ENCODE measurements at places on chromosomes 13 and 19. TPM values are rescaled to one million over a fixed set of nuclear protein-coding genes. Genes with fewer than 3 reads are reported as not detected.

GRCh38 chr19:9934132-9934950 lies 2.0 kb downstream of the OLFM2 start:
- DNase-seq, result no peak

DNA sequence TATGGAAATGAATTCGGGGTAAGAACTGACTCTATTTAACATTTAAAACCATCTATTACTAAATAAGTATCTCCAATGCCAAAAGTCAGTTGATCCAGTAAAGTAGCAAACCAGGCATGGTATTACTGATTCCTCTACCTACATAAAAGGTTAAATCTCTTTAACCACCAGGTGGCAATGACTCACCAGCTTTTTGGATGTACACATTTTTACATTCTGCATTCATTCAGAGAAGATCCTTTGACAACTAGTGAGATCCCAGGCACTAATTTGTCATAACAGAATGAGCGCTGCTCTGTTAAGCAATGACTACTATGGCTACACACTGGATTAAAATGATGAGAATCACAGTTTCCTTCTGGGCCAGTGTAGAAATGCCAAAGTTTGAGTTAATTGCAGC lies 329.8 kb upstream of the GPC6 start:
- no peak for DNase-seq

DNA sequence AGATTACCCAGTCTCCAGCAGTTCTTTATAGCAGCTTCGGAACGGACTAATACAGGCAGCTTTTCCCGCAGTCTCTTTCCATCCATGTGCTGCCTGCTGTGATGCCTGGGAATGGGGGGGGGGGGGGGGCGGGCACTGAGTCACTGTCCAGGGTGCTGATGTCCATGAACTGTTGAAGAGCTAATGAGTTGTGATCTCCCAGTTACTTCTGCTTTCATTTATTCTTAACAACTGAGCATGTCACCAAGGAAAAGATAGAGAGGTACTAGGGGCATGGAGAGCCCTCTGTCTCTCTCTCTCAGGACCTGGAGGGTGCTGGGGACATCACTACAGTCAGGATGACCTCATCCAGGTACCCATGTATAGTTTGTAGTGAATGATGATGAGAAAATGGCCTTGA lies 20.3 kb upstream of the CEACAM1 start:
- DNase-seq, result no peak

DNA sequence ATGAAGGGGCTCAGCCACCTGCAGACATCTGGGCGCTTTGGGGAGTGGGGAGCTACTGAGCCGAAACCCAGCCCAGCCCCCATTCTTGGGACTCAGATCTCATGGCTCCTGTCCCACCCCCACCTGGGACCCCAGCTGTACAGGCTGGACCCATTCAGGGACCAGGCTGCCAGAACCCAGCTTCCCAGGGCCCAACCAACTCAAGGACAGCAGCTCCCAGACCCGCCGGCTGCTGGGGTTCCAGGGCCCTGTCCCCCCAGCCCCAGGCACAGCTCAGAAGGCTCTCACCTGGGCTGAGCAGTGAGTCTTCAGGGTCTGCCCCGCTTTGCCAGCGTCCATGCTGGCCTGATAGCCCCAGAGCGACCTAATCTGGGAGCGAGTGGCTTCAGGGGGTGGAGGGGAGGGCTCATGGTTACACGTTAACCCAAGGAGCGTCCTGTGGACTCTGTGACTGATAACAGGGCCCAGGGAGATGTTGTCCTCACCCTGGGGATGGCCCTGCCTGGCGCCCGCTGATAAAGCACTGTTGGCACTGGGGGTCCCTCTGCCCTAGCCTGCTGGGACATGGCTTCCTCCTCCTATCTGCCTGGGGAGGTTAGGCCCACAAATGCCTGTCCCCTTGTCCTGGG lies at the start of gene TMEM86B:
TSS of gene TMEM86B (minus strand) at position 361 of the 629 bp plus-strand sequence. CDS start at position 339, 22 bp downstream.
- no peak for DNase-seq

- DNase-seq, result no peak
Measured at GRCh38 chr13:98839856-98840769, 87.6 kb upstream of the SLC15A1 start.

GRCh38 chr13:36959456-36960116 lies 39.5 kb upstream of the SMAD9 start:
- DNase-seq, result no peak

DNA sequence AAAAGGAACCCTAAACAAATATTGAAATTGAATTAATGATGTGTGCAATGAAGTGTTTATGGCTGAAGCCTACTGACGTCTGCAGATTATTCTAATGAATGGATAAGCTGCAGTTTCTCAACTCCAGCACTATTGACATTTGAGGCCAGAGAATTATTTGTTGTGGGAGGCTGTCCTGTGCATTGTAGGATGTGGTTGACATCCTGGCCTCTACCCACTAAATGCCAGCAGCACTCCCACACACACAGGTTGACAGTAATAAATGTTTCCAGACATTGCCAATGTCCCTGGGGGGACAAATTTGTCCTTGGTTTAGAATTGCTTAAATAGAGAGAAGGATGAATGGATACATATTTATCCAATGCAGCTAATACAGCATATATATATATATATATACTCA lies 19.2 kb upstream of the MYH14 start:
- DNase-seq, result no peak

DNA sequence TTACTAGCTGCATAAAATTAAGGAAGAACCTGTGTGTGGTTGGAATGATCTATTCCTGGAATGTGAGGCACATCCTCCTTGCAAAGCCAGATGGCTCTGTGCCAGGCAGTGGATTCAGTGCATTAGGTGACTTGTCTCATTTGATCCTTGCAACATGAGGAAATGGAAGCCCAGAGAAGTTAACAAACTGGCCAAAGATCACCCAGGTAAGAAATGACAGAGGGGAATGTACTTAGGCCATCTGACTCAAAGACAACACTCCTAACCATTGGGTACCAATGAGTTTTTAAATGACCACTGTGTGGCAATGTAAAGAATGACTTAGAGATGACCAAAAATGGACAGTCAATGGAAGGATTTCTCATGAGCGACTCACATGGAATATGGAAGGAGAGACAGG lies 114.2 kb upstream of the RXFP2 start:
- DNase-seq, result no peak

DNA sequence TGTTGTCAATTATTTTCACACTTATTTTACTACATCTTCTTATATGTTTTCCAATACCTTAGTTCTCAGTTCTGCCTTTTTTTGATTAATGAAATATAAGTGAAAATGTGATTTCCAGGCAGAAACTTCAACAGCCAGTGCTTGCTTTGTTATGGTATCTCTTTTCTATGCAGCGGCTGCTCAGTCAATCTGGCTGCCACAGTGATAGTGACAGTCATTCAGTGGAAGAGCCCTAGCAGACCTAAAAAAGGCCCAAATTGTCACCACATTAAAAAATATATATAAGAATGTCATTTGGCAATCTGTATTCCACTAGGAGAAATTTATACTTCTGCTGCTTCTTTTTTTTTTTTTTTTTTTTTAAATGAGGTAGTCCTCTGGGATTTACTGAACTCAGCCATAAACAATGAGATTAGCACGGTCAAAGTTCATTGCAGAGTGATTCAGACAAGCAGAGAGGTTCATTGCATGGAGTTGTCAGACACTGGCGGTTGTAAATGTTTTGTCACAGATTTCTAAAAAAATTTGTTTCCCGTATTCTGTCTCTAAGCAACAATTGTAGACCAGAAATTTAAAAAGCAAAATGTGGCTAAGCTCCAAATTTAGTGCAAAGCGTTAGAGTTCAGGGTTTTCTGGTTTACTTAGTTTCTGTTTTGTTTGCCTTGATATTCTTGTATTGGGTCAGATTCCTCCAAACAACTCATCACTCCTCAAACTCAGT lies 94.7 kb upstream of the PRR20A start:
- DNase-seq, result no peak

DNA sequence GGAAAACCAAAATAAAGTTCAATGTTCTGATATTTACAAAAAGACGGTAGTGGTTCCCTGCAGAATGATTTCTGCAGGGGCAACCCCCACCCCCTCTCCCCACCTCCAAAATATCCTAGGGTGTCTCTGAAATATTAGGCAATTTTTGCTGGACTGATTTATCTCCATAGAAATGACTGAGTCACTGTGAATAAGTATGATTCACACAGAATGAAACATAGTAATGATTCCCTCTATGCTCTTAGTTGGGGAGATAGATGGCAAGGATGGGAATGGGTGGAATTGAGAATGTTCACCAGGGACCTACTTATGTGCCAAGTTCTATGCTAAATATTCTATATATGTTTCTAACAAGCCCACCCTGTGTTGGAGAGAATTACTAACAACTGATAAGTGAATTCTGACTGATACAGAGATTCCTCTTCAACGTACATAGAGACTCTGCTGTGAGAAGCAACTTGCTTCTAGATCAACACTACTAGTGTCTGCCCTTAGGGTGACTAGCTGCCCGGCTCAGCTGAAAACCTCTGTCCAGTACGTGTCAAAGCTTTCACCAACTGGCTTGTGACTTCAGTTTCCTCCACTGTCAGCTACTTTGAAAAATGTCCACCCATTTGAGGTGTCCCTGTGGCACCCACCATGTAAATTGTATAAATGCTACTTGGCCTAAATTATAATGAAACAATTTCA lies 38.4 kb upstream of the RAP2A start:
- DNase-seq, result no peak

- DNase-seq, result no peak
Measured at GRCh38 chr13:40452038-40452666, 214.3 kb downstream of the FOXO1 start.

GRCh38 chr13:113445791-113446487 lies 7.3 kb downstream of the ADPRHL1 start:
- DNase-seq, result no peak

- no peak for DNase-seq
Measured at GRCh38 chr13:85197431-85197830, 601.8 kb downstream of the SLITRK6 start.

GRCh38 chr13:97386801-97387484 lies 47.0 kb upstream of the RAP2A start:
- DNase-seq, result no peak

GRCh38 chr13:23928985-23929384 lies 31.7 kb upstream of the C1QTNF9B start:
- no peak for DNase-seq

DNA sequence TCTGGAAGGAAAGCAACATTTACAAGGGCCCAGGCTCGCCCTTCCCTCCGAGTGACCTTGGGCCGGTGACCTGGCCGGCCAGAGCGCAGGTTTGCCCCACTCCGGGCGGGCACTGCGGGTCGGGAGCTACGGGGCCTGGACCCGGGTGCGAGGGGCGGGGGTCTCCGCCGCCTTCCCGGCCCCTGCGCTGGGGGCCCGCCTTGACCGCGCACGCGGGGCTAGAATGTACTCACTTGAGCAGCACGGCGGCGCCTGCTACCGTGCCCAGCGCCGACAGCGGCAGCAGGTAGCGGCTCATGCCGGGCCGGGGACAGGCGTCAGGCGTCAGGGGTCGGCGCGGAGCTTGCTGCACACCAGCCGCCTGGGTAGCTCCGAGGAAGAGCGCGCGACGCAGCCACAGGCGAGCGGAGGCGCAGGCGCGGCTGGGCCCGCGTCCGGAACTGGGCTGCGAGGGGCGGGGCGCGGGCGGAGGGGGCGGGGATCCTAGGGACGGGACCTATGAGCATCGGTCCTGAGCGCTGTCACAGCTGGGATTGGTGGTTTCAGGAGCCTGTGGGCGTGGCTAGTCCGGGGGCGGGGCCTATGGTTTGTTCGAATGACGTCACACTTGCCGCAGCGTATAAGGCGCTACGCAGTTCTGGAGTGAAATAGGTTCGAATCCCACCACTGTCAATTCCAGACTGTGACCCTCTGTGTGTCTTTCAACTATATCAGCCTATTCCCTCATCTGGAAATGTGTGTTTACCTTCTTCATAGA lies at the start of gene RDH13:
TSS of gene RDH13 (minus strand) at position 414 of the 757 bp plus-strand sequence. CDS start at position 298, 116 bp downstream.
- DNase-seq, result peak; percentile 100

- DNase-seq, result no peak
Measured at GRCh38 chr19:19064811-19065745, 1.3 kb downstream of the SLC25A42 start.

GRCh38 chr19:16326401-16327168 lies 2.0 kb downstream of the KLF2 start:
- DNase-seq, result no peak

DNA sequence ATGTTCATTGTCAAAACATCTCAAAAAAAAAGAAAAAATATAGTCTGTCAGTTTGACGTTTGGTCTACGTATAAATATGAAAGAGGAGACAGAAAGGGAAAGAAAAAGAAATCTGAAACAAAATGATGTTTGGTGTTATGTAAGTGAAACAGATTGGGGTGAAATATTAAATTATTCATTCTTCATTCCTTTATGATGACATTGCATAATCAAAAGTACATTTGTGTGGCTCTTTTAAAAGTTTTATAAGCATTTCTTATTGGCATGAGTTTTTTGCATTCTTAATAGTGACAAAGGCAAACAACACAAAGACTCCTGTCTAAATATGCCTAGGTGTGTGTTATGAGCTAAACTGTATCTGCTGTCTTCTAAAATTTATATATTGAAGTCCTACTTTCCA lies 232.6 kb downstream of the EFNB2 start:
- no peak for DNase-seq

GRCh38 chr13:40355126-40355724 lies 311.2 kb downstream of the FOXO1 start:
- no peak for DNase-seq

- DNase-seq, result no peak
Measured at GRCh38 chr19:54128441-54128725, 9.2 kb upstream of the CNOT3 start.

GRCh38 chr19:49111218-49111998 lies 2.8 kb upstream of the LIN7B start:
- no peak for DNase-seq

DNA sequence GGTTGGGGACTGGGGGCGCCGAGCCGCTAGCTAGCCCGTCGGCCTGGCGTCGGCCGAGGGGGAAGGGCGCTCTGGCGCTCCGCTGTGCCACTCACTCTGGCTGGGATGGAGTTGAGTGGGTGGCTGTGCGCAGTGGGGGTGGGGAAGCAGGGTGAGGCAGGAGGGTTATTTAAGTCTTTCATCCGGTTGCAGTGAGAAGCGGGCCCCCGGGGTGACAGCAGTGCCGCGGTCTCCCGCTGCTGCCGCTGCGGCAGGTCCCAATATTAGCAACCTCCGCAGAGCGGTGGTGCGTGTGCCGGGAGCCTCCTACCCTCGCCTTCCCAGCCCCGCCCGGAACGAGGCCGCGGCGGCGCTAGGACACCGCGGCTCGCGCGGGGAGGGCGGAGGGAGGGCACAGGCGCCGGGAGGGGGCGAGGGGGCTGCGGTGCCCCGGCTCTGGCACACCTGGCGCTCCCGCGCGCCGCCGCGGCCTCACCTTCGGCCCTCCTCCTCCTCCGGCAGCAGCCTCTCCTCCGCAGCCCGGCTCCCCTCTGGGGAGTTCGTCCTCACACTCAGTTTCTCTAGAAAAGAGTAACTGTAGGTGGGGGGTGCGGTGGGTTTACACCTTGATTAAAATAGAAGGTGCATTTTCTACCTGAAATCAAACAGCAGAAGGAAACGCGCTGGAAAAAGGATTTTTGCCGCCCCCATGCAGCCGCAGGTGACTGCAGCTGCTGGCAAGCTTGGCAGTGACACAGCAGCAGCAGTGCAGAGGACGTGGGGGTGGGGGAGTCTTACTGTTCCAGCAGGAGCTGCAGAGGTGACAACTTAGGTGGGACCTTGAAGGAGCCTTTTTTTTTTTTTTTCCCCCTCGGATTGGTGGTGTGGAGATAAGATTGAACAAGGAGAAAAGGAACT lies 4.5 kb downstream of the FGF9 start:
- no peak for DNase-seq

The ANGPTL8 gene
- total RNA-seq, result not detected

The VSTM2B gene
- total RNA-seq, result not detected

The CPAMD8 gene
- total RNA-seq, result 14.1 TPM

The SYDE1 gene
- 106 TPM for total RNA-seq

The EXOC3L2 gene
- total RNA-seq, result 0.42 TPM

The ZNF765 gene
- total RNA-seq, result 9.1 TPM

The ZNF285 gene
- 4.8 TPM for total RNA-seq

The OR7D2 gene
- total RNA-seq, result not detected

The ZNF763 gene
- 7.5 TPM for total RNA-seq

The CD37 gene
- total RNA-seq, result 13.3 TPM

The FGF21 gene
- total RNA-seq, result not detected

Measured in esophagus muscularis mucosa (tissue), 4 donors.